ENCODE measurements at places on chromosomes 3 and 15. TPM values are rescaled to one million over a fixed set of nuclear protein-coding genes. Genes with fewer than 3 reads are reported as not detected.

DNA sequence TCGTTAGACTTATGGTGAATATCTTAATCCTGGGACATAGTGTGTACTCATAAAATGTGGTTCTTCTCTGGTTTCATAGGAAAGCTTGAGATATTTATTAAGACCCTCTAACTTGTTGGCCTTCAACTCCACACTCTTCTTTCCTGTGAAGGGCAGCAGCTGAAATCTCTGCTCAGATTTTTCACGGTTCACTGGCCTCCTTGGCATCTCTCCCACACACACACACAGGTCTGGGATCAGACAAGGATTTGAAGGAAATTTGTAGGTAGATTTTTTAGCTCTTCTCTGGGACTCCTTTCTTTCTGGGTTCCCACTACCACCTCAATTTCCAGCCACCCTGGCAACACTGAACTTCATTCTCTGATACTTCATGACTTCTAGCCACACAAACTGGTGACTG lies 70.2 kb downstream of the MYRIP start:
- H3K27me3 ChIP-seq: no peaks in the 10 kb centered on the region
- H3K36me3 ChIP-seq: no peaks in the 10 kb centered on the region
- DNase-seq: no peak
- H3K27ac ChIP-seq: no peak overlapping the region
- no peak overlapping the region for H3K4me3 ChIP-seq

DNA sequence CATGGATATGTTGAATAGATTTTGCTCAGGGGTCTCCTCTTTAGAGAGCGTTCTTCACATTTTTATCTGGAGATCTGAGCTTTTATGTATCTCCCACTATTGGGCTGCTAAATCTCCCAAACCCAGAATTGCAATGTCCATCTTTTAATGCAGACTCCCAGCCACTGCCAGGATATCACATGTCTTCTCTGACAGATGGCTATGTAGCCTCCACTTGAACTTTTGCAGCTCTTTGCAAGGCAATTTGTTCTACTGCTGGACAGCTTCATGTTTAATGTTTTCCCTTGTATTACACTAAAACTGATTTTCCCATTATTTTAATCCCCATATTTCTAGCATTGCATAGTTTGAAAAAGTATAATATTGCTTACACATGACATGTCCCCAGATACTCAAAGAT lies 177.2 kb downstream of the LPP start:
- peaks cover 6% of the 10 kb centered on the region for H3K4me1 ChIP-seq
- DNase-seq: no peak
- H3K4me3 ChIP-seq: no peak overlapping the region
- no peak overlapping the region for H3K27ac ChIP-seq
- H3K27me3 ChIP-seq: no peaks in the 10 kb centered on the region

DNA sequence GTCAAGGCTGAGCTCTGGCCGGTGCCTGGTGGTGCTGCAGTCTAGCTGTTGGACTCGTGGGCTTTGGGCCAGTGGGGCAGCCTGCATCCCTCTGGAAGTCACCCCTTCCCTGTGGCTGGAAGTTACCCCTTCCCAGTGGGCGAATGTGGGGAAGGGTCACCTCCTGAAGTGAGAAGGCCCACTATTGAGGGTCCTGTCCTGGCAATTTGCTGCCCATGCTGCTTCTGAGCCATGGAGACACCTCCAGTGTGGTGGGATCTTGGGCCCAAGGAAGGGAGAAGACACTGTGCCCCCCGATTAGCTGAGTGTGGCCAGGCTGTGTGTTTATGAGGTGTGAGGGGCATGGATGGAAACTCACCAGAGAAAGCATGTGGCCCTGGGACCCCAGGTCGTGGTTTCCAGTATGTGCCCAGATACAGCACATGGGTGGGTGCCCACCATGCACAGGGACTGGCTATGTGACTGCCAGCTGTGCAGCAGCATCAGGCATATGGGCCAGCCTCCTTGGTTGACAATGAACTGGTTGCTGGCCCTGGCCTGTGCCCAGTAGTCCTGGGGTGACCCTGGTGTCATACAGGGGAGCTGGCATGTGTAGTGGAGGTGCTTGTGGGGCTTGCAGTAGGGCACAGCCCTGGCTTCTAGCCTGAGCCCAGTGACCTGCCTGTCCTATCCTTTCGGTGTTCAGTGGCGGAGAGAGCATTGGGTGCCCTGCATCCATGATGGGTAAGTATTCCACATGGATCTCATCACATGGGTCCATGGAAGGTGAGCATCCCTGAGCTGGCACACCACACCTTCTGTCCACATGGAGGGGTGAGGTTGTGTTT lies 221.2 kb downstream of the SNRPN start:
- no peak overlapping the region for H3K4me3 ChIP-seq
- no peaks in the 10 kb centered on the region for H3K36me3 ChIP-seq
- no peak for DNase-seq
- H3K27ac ChIP-seq: no peak overlapping the region

DNA sequence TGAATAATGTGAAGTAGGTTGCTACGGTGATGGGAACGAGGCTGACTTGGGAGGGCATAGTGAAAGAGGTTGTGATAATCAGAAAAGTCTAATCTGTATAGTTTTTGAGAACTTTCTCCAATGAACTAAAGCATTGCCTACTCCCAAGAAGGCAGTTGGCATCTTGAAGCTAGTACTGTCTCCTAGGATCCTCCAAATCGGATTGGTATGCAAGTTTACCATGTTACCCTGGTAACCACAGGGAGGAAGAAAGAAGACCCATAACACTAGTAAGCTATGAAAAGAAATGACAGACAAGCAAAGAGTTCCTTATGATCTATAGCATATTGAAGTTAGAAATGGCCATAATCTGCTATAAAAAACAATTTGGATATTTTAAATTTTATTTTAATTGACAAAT lies 127.2 kb upstream of the SYNPR start:
- no peaks in the 10 kb centered on the region for H3K36me3 ChIP-seq
- no peaks in the 10 kb centered on the region for H3K27me3 ChIP-seq
- no peak for DNase-seq
- H3K27ac ChIP-seq: no peak overlapping the region

GRCh38 chr3:29083676-29084075 lies 197.2 kb upstream of the RBMS3 start:
- H3K4me1 ChIP-seq: no peaks in the 10 kb centered on the region
- H3K4me3 ChIP-seq: no peak overlapping the region
- H3K27me3 ChIP-seq: no peaks in the 10 kb centered on the region

DNA sequence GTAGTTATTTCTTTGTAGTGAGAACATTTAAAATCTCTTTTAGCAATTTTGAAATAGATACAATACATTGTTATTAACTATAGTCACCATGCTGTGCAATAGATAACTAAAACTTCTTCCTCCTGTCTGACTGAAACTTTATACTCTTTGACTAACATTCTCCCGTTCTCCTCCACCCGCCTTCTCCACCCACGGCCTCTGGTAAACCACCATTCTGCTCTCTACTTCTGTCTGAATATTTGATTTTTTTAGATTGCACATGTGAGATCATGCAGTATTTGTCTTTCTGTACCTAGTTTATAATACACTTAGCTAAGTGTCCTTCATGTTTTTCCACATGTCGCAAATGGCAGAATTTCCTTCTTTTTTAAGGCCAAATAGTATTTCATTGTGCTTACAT lies 72.8 kb upstream of the RBM5 start:
- no peaks in the 10 kb centered on the region for H3K27me3 ChIP-seq
- H3K27ac ChIP-seq: no peak overlapping the region
- peaks cover 33% of the 10 kb centered on the region for H3K36me3 ChIP-seq

- no peak for DNase-seq
- no peaks in the 10 kb centered on the region for H3K4me1 ChIP-seq
- H3K27me3 ChIP-seq: no peaks in the 10 kb centered on the region
- H3K27ac ChIP-seq: no peak overlapping the region
These were observed 44.2 kb upstream of the WNT5A start for GRCh38 chr3:55531321-55531720.

GRCh38 chr3:132317229-132317948 lies at the start of gene ACP3:
TSS of gene ACP3 (plus strand) at chr3:132317407. CDS start at chr3:132317457, 50 bp downstream.
- peak; percentile 28 for DNase-seq
- no peak within 1 kb of the TSS for H3K27ac ChIP-seq
- H3K36me3 ChIP-seq: no peaks in the 10 kb centered on the region
- no peak within 1 kb of the TSS for H3K4me3 ChIP-seq
- no peaks in the 10 kb centered on the region for H3K27me3 ChIP-seq

- DNase-seq: no peak
- no peak overlapping the region for H3K4me3 ChIP-seq
- no peaks in the 10 kb centered on the region for H3K27me3 ChIP-seq
These were observed 52.8 kb upstream of the CCNB2 start for GRCh38 chr15:59051873-59052861.

GRCh38 chr3:21331321-21331720 lies 419.7 kb downstream of the ZNF385D start:
- no peaks in the 10 kb centered on the region for H3K27me3 ChIP-seq
- no peak for DNase-seq
- no peak overlapping the region for H3K27ac ChIP-seq
- no peaks in the 10 kb centered on the region for H3K4me1 ChIP-seq

- no peak overlapping the region for H3K27ac ChIP-seq
- H3K27me3 ChIP-seq: no peaks in the 10 kb centered on the region
- H3K4me3 ChIP-seq: no peak overlapping the region
- no peaks in the 10 kb centered on the region for H3K4me1 ChIP-seq
- no peak for DNase-seq
These were observed 141.9 kb downstream of the LRTM1 start for GRCh38 chr3:54785976-54786375.

- no peak overlapping the region for H3K4me3 ChIP-seq
- H3K4me1 ChIP-seq: no peaks in the 10 kb centered on the region
- H3K27me3 ChIP-seq: peaks cover 20% of the 10 kb centered on the region
- DNase-seq: no peak
- no peak overlapping the region for H3K27ac ChIP-seq
- H3K36me3 ChIP-seq: no peaks in the 10 kb centered on the region
These were observed 14.5 kb upstream of the GLCE start for GRCh38 chr15:69145694-69146492.

The HESX1 gene
- total RNA-seq: 0.39 TPM

The LTF gene
- 0.22 TPM for total RNA-seq

The ARNT2 gene
- not detected for total RNA-seq

The PROS1 gene
- not detected for total RNA-seq

Measured in B cell (primary cell).